ENCODE measurements at places on chromosomes 12 and 14. TPM values are rescaled to one million over a fixed set of nuclear protein-coding genes. Genes with fewer than 3 reads are reported as not detected.

Gene DTX1
- not detected for total RNA-seq

Gene WSCD2
- not detected for total RNA-seq

Gene DEGS2
- 0.87 TPM for total RNA-seq

Gene ARL1
- 64.0 TPM for total RNA-seq

Gene RTN1
- 0.38 TPM for total RNA-seq

Gene RASSF8
- total RNA-seq, result 35.3 TPM

Gene ADAMTS20
- total RNA-seq, result not detected

Gene SAMD15
- 0.32 TPM for total RNA-seq

Gene COCH
- total RNA-seq, result not detected

Gene CIROP
- not detected for total RNA-seq

Gene GPX2
- 22.0 TPM for total RNA-seq

Gene RFLNA
- not detected for total RNA-seq

Gene TAS2R10
- total RNA-seq, result not detected

Gene GPR84
- total RNA-seq, result 0.17 TPM

Gene PTMS
- 56.5 TPM for total RNA-seq

Gene KRT3
- not detected for total RNA-seq

Gene CPNE6
- total RNA-seq, result not detected
